NCI-H460 (cell line): ENCODE measurements at places on chromosomes 5 and 9.

DNA sequence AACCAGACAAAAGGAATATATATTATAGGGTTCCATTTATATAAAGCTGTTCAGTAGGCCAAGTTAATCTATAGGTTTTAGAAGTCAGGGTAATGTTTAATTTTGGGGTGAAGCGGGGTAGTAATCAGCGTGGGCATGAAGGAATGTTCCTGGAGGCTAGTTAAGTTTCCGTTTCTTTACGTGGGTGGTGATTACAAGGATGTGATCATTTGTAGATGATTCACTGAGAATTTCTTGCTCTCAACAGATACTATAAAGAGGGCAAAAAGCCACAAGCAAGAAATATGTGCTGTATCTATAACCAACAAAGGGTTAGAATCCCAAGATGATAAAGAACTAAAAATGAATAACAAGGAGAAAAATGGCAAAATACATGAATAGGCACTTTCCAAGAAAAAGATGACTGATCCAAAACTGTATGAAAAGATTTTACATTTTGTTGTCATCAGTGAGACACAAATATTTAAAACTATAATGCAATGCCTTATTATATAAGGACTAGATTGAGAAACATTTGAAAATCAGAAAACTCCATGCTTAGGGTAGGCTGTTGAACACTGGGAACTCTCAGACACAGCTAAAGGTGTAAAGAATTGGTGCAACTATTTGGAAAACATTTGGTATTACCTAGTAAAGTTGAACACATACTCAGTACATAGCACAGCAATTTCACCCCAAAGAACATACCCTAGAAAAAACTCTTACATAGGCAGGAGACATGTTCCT, 224.3 kb upstream of the S1PR3 start:
- DNase-seq, result no peak

- peak; percentile 26 for DNase-seq
Measured at GRCh38 chr9:90219548-90220118, 423.0 kb downstream of the DIRAS2 start.

GRCh38 chr9:92463387-92463786, 18.9 kb downstream of the ASPN start:
- no peak for DNase-seq

- no peak for DNase-seq
Measured at GRCh38 chr5:135477613-135478066, 25.5 kb upstream of the TIFAB start.

GRCh38 chr5:15650266-15650665, 150.3 kb downstream of the FBXL7 start:
- DNase-seq, result no peak

DNA sequence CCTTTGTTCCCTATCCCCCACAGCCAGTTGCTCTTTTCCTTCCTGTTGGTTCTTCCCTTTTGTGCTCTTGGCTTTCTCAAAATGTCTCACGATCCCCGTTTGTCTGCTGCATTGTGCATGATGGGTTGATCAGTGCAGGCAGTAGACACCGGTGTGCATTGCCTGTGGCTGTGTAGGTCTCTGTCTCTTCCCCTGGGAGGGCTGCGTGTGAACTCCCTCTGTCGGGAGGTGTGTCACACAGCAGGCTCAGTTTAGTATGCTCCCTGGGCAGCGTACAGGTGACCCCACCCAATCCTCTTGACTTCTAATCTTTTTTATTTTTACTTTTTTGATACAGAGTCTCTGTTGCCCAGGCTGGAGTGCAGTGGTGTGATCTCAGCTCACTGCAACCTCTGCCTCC, 265.3 kb downstream of the FSTL4 start:
- no peak for DNase-seq

GRCh38 chr9:80878556-80878955, 810.8 kb downstream of the TLE1 start:
- no peak for DNase-seq

DNA sequence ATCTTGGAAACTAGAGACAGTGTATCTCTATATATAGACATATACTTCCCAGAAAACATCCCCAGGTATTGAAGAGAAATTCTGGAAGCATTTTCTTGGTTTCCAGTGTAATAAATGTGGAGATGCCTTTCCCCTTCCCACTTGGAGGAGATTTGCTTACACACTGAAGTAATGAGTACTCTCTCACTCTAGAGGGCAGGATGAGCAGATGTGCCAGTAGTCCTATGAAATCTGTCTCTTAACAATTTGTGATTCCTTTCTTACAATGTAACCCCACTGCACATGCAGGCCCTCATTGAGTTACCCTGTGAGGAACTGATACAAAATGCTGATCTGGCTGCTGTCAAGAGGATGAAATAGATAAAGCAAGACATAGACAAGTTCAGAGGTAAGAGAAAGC, 567.2 kb downstream of the SLCO4C1 start:
- DNase-seq, result peak; percentile 2

- no peak for DNase-seq
Measured at GRCh38 chr9:136198605-136199083, 6.3 kb downstream of the LHX3 start.

DNA sequence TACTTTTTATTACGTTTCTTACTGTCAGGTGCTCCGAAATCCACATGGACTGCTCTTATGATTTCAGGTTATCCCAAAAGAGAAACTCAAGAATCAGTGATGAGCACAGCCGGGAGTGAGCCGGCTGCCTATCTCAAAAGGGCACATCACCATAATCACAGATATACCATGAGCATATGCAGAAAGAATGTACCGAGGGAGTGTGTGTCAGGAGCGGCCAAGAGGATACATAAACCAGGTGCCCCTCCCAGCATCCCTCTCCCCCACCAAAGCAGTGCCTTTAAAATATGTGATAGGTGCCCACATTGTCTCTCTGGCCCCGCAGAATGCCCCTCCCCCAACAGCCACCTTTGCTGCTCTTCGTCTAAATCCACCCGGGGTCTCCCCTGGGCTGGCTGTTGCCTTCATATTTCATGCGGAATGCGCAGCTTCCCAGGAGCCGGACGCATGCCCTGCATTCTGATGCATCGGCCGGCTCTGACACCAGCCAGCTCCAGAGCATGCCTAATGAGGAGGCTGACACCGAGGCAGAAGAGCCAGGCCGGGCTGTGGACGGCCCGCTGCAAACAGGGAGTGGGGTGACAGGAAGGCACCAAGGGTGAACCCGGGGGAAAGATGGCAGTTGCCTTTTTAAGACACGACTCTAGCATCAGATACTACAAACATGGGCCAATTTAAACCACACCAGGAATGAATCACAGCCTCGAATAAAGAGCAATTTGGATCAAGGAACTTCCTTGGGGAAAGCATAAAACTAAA, 652.3 kb downstream of the BNC2 start:
- DNase-seq, result no peak

DNA sequence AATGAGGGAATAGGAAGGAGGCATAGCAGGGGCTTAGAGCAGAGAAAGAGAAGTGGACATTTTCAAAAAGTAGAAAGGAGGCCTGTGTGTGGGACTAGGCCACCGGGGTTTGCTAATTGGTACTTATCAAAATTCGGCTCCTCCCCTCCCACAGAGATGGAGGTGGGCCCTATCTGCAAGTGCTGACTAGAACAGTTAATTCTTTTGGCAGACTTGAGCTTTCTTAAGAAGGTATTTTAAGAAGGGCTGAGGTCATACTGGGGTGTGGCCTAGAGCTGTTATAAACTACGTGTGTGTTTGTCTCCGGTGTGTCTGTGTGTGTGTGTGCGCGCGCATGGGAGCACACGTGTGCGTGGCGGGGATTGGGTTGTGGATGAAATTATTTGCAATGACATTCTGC, 1086.5 kb downstream of the EFNA5 start:
- no peak for DNase-seq

GRCh38 chr9:114026335-114026734, 51.8 kb downstream of the AMBP start:
- no peak for DNase-seq

DNA sequence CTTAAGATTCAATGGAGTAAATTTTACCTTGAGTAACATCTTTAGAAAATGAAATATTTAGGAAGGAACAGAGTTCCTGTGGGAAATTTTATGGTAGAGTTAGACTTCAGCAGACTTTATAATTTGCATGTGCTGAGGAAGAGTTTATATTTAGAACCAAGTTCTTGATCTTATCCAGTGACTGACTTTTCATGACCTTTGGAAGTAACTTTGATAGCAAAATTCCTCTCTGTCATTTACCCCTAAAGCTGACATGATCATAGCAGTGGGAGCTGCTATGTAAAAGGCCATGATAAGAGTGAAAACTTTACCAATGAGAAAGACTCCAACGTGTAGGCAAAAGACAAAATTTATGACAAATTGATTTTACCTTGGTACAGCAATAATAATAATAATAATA, 1071.8 kb upstream of the DMAC1 start:
- DNase-seq, result no peak

DNA sequence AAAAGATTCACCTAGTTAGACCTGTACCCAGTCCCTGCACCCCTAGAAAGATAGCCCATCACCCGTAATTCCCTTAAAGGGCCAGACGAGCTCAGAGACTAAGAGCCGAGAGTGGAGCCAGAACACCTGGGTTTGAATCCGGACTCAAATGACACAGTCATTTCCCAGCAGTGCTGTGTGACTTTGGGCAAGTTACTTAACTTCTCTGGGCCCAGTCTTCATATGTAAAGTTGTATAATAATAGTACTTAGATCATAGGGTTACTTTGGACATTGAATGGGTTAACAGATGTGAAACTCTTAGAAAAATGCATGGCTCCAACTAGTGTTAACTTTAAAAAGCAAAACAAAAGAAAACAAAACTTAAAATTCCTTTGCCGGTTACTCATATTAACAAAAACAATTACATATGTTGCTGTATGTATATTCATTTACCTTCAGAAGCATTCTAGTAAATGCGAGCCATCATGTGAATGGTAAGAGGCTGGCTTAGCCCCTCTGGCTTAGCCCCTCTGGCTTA, 40.4 kb upstream of the RASGRF2 start:
- DNase-seq, result no peak

DNA sequence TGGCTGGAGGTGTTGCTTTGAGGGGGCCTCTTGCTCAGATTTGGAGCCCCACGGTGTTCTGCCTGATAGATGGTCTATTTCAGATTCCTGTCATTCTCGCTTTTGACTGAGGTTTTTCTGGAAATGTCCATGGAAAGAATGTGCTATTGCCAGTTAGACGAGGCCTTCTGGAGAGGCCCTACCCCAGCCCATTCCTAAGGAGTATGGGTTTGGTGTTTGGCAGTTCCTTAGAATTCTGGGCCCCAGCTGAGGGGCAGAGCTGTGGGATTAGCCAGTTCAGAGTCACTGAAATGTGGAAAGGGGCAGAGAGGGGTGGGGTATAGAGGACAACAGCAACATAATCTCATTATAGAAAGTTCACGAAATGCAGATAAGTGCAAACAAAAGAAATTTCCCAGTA, 50.5 kb downstream of the GALNT10 start:
- no peak for DNase-seq

DNA sequence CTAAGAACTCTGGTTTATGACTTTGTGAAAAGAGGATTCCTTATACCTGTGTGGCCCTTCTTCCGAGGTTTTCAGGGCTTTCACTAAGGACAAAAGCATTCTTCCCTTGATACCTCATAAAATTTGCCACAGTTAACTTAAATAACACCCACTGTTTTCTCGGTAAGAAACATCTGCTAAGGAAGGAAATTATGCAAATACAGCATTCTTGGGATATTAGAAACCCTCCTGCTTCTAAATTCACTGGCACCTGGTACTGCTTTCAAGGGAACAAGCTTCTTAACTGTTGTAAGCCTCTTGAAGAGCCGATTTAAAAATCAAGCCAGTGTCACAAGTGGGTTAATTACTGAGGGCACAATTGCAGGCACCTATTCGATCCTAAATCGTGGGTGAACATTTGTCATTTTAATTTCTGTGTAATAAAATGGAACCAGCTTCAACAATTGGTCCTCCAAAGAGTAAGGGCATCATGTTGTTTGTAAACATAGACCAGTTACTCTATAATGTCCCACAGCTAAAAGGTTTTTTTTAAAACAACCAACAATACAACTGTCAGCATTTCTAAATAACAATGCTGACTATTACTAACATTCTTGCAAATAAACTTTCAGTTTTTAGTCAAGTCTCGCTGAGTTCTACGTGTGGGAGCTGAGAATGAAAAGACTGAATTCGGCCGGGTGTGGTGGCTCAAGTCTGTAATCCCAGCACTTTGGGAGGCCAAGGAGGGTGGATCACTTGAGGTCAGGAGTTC, 26.6 kb downstream of the AK3 start:
- DNase-seq, result no peak

GRCh38 chr9:6234014-6234413, 18.4 kb downstream of the IL33 start:
- no peak for DNase-seq

GRCh38 chr9:27088981-27089380, 20.0 kb upstream of the TEK start:
- no peak for DNase-seq

DNA sequence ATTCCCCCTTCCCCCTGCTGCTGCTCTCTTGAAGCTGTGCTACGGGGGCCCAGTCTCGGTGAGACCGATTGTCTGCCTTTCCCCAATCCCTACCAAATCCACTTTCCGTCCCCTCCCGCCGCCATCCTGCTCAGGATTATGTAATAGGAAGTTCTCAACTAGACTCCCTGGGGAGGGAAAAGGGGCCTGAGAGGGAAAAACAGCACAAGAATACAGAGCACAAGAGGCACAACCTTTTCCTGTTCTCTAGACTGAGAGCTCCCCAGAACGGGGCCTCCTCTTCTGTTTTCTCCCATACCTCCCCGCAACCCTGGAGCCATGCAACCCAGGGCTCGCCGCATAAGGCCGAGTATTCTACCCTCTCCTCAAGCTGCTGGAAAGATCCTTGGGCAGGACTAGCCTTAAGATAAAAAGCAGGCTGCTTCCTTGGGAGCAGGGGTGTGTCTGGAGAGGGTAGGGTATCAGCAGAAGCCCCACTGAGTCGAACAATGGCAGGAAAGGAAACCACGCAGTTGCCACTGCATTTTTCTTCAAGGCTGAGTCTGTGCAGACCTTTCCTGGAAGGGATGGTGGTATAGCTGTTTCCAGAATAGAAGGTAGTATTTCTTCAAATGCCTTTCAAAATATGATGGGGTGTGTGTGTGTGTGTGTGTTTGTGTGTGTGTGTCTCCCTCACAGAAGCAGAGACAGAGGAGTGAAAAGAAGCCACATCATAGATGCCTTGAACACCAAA, 12.9 kb downstream of the MYORG start:
- no peak for DNase-seq

DNA sequence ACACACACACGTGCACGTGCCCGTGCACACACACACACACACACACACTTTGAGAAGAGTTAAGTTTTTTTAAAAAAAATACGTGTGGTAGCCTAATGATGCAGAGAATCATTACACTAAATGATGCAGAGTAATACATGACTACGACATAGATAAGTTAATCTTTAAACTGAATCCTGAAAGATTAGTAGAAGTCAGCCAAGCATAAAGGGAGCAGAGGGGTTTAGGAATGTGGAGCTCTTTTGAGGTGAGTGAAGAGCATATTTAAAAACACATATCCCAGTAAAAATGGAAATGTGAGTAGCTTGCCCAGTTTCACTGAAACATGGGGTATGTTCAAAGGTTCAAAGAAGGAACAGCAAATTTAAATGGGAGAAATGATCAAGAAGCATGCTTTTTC, 61.3 kb upstream of the TYRP1 start:
- DNase-seq, result no peak

DNA sequence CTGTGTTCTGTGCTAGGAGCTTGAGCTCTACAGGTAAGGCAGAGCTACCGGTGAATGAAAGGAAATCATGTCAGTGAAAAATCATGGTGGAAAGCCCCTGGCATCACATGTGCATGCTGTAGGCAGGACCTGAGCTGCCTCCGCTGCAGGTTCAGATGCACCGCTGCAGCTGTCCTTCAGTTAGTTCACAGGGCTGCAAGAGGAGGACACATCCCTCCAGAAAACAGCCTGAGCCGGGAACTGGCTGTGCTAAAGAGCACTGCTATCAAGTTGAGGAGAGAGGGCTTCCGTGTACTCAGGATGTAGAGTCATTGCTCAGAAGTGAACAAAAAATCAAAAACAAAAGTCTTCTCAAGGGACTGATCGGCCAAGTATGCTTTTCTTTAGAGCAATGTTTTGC, 138.6 kb downstream of the ERCC6L2 start:
- no peak for DNase-seq
